ENCODE measurements at places on chromosomes 1 and 21. TPM values are rescaled to one million over a fixed set of nuclear protein-coding genes. Genes with fewer than 3 reads are reported as not detected.
A peak's percentile ranks its signal among the peaks of the same experiment; 100 is the strongest.

Gene TFAP2E
- 0.07 TPM for polyA plus RNA-seq

Gene SPRR1B
- polyA plus RNA-seq = not detected

Gene BLZF1
- polyA plus RNA-seq = 19.2 TPM

Gene TCHHL1
- not detected for polyA plus RNA-seq

Gene NOTCH2
- 40.7 TPM for polyA plus RNA-seq

Gene LCE3E
- not detected for polyA plus RNA-seq

Gene FAM163A
- not detected for polyA plus RNA-seq

Gene SETSIP
- polyA plus RNA-seq = 0.15 TPM

Gene FBXO2
- 1.5 TPM for polyA plus RNA-seq

DNA sequence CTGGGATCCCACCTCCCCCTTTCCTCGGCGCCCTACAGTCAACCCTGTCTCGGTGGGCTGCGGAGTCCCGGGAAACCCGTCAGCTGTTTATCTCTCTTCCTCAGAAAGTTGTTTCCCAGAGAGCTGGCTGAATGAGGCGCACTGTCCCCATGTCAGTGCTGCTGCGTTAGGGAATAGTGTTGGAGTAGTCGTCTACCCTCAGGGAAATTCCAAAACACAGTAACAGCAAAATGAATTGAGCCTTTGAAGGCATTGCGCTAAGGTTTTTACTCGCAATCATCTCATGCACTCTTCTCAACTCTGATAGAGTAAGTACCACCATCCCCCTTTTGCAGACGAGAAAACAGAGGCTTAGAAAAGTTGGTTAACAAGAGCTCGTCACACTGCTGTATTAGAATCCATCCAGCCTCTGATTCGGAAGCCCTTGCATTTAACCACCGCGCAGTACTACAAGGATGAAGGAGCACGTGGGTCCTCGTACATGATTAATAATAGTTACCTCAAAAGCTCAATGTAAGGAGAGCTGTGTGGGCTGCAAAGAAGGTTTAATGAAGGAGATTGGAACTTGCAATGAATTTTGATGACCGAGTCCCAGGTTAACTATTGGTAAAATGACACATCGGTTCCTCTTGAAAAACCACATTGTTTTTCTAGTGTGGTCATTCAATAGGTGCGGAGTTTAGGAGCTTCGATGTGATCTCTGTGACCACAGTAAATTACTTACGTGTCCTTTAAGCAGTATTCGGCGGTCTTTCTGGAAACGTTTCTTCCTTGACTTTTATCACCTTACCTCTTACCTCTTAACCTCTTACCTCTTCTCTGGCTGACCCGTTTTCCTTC, 788 bp upstream of the EDEM3 start:
- no peak for DNase-seq

DNA sequence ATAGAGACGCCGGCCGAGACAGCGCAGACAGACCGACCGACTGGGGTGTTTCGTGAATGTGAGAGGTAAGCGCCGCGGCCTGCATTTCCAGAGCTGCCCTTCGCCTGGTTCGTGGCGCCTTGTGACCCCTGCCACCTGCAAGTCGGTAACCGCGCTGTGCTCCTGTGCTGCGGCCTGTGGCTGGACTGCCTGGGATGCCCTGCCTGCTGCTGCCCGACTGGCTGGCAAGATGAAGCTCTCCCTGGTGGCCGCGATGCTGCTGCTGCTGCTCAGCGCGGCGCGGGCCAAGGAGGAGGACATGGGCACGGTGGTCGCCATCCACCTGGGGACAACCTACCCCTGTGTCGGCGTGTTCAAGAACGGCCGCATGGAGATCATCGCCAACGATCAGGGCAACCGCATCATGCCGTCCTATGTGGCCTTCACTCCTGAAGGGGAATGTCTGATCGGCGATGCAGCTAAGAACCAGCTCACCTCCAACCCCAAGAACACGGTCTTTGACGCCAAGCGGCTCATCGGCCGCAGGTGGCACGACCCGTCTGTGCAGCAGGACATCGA, 150.8 kb downstream of the RRAGC start:
- no peak for DNase-seq

- DNase-seq = no peak
Observed at GRCh38 chr1:60103186-60103585, 29.6 kb upstream of the C1orf87 start.

DNA sequence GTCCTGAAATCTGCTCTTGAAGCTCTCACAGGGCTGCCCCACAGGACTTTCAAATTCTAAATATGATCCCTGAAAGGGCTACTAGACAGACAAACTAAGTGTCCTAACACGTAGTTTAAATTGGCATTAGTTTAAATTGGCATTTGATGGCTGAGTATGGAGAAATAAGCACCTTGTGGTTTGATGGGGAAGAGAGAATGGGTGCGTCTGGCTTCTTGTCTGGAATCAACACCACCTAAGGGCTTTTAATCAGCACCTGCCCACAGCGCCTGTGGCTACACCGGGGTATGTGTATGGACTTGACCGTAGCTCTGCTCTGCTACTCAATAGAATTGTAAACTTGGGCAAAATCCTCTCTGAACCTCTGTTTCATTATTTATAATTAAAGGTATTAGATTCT, 5.7 kb upstream of the LAMB3 start:
- DNase-seq = no peak

DNA sequence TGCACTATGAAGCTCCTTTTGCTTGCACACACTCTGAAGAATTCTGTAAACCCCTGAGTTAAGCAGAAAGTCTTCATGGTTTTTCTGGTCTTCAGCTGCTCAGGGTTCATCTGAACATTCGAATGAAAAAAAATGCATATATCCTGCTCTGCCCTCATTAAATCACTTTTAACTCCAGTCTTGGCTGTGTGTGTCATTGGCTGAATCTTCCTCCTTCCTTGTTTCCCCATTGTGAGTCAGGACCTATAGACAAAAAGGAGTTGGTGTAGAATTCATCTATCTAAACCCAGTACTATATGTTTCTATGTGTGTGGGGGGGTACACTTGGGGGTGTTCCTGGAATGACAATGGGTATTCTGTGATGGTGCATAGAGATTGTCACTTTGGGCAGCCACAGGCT, 6.6 kb upstream of the SPRR1B start:
- no peak for DNase-seq

DNA sequence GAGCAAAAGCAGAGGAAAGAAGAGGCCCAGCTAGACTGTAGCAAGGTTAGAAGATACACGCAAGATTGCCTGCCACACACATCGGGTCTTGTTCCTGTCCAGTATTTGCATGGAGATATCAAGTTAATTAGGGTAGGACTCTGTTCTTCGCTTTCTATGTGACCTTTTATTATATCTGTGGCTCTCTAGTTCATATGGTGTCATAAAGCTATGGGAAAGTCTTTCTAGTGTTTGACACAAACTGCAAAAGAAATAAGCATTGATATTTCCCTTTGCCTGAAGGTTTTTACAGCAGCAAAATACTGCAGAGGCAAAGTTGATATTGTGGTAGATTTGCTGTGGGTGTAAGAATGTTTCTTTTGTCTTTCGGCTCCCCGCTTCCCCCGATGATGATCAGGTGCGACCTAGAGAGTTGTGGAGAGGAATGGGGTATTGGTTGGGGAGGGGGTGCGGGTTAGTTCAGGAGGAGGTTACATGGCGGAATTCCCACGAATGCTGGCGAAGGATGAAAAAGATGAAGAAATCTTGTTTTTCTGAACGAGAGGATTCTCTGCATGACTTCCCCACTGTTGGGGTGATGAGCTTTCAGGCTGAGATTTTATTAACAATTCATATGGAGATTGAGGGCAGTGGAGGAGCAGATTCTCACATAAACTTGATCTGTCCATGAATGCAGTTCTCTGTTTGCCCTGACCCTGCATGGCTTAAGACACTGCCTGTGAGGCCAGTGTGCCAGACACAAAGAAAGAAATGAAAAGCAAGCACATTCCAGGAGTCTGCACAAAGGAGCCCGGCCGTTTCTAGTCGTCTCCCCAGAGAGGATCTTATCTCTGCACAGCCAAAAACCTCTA, 550.2 kb downstream of the USP25 start:
- DNase-seq = peak; percentile 8

GRCh38 chr1:93702111-93702827, 20.6 kb upstream of the BCAR3 start:
- DNase-seq = no peak

GRCh38 chr1:195576641-195577040, 1031.6 kb downstream of the KCNT2 start:
- no peak for DNase-seq

DNA sequence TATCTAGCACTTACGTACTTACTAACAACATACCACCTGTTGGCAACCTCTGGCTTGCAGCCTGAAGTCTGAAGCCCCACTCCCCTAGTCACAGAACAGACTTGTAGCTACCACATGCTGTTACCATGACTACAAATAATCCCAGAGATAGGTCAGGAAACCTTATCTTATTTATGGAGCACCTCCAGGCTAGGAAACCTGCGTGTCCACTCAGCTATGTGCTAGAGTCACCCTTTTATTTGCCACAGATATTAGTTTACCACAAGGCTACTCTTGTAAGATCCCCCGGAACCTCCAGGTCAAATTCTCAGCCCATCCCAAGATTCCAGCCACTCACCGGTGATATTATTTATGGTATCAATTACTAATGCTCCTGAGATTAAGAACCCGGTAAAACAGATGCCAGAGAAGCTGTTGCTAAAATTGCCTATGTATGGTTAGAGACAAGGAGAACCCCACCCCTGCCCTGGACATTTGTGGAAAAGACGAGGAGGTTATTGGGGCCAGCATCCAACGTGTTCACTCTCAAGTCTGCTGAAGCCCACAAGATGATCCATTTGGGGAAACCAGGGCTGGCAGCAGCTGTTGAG, 116.5 kb downstream of the TBX15 start:
- no peak for DNase-seq

DNA sequence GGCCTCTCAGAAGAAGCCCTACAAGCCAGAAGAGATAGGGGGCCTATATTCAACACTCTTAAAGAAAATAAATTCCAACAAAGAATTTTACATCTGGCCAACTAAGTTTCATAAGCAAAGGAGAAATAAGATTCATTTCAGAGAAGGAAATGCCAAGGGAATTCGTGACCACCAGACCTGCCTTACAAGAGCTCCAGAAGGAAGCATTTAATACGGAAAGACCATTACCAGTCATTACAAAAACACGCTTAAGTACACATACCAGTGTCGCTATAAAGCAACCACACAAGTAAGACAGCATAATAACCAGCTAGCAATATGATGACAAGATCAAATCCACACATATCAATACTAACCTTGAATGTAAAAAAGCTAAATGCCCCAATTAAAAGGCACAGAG, 704.9 kb upstream of the CHRM3 start:
- DNase-seq = no peak

DNA sequence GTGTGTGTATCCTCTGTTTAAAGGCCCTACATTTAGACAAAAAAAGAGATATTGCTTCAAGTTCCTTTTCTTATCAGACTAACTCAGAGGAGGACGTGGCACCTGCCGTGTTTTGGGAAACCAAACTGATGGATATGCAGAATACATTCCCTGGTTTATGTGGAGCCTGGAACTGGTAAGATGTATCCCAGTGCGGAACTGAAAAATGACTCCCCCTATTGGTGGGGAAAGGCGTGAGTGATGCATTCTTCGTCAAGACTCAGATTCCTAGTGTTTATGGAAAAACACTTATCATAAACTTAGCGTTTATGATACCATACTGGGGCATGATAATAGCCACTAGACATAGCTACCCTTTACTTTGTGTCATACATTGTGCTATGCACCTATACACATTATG, 154.2 kb downstream of the ZNF326 start:
- DNase-seq = no peak

GRCh38 chr1:84757301-84757700, 67.0 kb upstream of the SSX2IP start:
- DNase-seq = no peak

DNA sequence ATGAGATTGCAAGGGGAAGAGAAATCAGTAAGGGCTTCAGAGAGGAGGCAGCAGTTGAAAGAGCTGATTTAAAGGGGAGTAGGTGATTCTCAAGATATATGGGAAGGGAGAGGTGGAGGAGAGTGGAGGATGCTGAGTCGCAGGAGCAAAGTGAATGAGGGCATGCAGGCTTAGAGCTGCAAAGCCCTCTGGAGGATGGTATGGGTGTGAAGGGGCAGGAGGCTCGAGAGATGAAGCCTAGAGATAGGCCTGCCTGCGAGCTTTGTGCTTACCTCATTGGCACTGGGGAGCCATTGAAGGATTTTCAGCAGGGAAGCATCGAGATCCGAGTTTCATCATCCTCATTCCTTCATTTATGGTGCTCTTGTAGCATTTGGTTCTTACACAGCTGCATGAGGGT, 15.8 kb upstream of the SH2D2A start:
- no peak for DNase-seq

DNA sequence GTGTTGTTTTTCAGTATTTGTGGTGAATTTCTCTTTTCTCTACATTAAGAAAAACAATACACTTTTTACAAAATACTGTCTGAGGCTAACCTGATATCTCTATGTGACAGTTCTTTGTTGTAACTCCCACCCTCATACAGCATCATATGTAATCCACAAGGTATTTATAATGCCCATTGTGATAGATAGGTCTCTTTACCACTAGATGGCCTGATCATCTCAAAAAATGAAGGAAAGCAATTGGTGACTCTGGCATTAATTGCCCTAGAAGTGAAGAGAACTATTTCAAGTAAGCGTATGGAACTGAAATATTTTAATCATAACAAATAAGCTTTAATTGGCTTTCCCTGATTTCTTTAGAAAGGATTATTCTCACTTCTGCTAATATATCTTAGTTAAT, 36.2 kb upstream of the HFM1 start:
- no peak for DNase-seq

DNA sequence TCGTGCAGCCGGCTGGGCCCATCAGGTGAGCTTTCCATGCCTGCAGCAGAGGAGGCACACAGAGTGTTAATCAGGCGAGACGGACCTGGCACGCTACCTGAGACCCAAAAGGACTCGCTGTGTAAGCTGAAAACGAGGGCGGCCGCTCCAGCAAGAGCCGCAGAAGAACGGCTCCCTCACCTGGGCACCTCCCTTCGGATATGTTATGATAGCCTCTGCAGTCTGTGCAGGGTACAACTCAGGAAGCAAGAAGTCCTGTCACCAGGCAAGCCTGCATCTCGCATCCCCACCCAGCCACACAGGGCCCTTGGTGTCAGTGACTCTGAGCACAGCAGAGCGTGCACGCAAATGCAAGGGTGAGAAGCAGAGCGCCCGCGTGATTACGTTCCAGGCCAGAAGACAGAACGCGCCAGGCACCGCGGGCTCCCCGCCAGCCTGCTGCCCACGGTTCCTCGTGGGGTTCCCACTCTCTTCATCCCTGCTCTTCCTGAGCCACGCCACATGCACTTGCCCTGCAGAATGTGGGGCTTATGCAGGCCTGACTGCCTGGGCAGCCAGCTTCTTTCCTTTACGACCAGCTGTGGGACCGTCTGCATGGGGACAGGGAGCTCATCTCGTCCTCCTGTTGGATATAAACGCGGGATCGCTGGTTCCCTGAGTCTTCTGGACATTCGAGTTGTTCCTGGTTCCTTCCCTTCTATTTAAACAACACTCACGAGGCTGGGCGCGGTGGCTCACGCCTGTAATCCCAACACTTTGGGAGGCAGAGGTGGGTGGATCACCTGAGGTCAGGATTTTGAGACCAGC, 20.2 kb upstream of the LRRC47 start:
- DNase-seq = no peak

GRCh38 chr1:25922056-25922970, 16.1 kb upstream of the STMN1 start:
- DNase-seq = no peak
